ENCODE measurements at places on chromosomes 6 and 20. TPM values are rescaled to one million over a fixed set of nuclear protein-coding genes. Genes with fewer than 3 reads are reported as not detected.

Gene ZNF334
- 13.5 TPM for total RNA-seq

Gene KCNS1
- 0.76 TPM for total RNA-seq

Gene SLC2A10
- 21.3 TPM for total RNA-seq

Gene ZC3H12D
- 1.3 TPM for total RNA-seq

Gene TNXB
- 52.8 TPM for total RNA-seq

Gene SLC17A1
- total RNA-seq, result 14.0 TPM

Gene ENPP3
- total RNA-seq, result 6.5 TPM

Gene MAP7
- total RNA-seq, result 15.8 TPM

Gene ARFGEF2
- total RNA-seq, result 32.9 TPM

Gene NRSN1
- total RNA-seq, result 0.12 TPM

Gene FAM83C
- total RNA-seq, result not detected

Gene IYD
- 1.3 TPM for total RNA-seq

Gene GGTLC1
- not detected for total RNA-seq

Gene ECT2L
- total RNA-seq, result 0.06 TPM

Gene JARID2
- 22.6 TPM for total RNA-seq

Gene HELZ2
- total RNA-seq, result 29.0 TPM

Gene EEF1E1
- total RNA-seq, result 27.3 TPM

Gene ORC3
- 22.0 TPM for total RNA-seq

Gene GABRR1
- total RNA-seq, result 2.0 TPM

Gene CALHM4
- total RNA-seq, result not detected

Gene RFX6
- total RNA-seq, result not detected

Gene SCRT2
- not detected for total RNA-seq

Data from metanephros (tissue), 2 donors.